ENCODE measurements at places on chromosomes 3 and 15.

- no peak for DNase-seq
These were observed 119.9 kb downstream of the CADPS start for GRCh38 chr3:62755285-62755684.

DNA sequence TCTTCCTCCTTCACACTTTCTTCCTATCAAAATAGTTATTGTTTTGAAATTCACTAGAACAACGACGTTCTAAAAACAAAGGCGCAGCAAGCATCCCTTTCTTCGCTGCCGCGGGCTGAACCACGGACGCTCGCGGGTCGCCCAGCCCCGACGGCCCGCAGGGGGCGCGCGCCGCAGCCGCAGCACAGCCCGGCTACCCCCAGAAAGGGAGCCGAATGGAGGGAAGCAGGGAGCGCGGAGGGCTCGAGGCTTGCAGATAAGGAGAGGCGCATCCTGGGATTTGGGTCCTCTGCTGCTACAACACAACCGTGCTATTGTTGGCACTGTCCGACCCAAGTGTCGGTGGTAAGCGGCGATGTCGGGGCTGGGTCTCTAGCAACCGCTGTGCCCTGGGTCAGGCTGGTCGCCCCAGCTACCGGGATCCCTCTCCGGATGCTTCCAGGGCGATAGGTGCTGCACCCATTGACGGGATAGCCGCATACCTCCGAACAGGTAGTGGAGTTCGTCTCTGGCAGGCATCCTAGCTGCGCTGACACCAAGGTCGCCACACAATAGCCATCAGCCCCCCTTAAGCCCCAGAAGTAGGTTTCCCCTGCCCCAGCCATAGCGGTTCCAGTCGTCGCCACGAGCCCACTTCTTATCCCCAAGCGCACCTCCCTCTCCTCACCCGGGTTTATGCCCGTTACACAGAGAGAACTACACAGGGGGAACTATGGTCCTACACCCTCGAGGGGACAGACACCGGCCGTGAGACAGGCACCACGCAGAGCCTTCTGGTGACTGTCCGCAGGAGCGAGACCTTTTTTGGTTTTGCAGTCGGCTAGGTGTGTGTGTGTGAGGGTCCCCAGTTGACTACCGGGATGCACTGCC lies 6.0 kb downstream of the ONECUT1 start:
- no peak for DNase-seq

- DNase-seq = no peak
These were observed 31.5 kb downstream of the FBLN2 start for GRCh38 chr3:13580256-13581023.

GRCh38 chr3:53100818-53101466 lies 29.3 kb downstream of the RFT1 start:
- no peak for DNase-seq

GRCh38 chr3:53123510-53123909 lies 6.7 kb downstream of the RFT1 start:
- DNase-seq = no peak

DNA sequence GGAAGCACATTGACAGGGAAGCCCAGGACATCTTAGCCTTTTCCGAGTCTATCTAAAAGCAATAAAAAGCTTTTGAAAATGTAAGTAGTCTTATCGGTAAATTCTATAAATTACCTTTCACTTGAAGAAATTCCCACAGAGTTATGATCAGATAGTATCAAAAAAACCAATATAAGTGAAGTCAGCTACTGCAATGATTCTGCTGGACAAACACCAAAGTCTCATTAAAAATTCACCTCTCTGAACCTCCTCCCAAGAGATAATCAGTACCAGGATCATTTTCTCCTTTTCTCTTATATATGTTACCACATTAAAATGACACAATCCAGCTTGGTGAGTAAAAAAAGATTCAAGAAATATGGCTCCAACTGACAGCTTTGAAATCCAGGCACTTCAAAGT lies 69.2 kb downstream of the FRMD5 start:
- no peak for DNase-seq

Data from central memory CD4-positive, alpha-beta T cell (primary cell).